Activated CD8-positive, alpha-beta T cell treated with anti-CD3 and anti-CD28 coated beads for 36 hours (primary cell): ENCODE measurements at places on chromosomes 1 and 21. TPM values are rescaled to one million over a fixed set of nuclear protein-coding genes. Genes with fewer than 3 reads are reported as not detected.

Gene CR1L
- total RNA-seq = not detected

Gene OR2T11
- not detected for total RNA-seq

Gene CDA
- total RNA-seq = not detected

Gene LCE3D
- not detected for total RNA-seq

Gene SYT11
- total RNA-seq = 8.7 TPM

Gene OLFM3
- not detected for total RNA-seq

Gene PDXK
- 122 TPM for total RNA-seq

Gene CELA2A
- not detected for total RNA-seq

Gene CHODL
- not detected for total RNA-seq

Gene UQCRHL
- 2.5 TPM for total RNA-seq

Gene MAB21L3
- total RNA-seq = not detected

Gene CFHR3
- not detected for total RNA-seq

Gene ZNF281
- 12.2 TPM for total RNA-seq
